ENCODE measurements at places on chromosomes 12 and 14.

DNA sequence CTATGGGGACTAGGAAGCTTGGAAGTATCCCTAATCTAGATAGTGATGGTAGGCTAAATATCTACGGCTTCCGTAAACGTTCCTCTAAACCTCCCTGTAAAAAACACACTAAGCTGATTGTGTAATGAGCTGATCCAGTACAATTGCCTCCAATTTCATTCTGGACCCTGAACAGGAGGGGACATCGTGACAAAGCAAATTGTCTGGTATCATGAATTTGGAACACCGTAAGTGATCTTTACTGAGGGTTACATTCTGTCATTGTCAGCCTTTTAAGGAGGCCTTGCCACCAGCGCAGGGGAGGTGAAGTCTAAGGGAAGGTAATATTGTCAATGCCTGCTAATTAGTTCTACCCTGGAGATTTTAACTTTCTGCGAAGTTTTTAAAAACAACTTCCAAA, 487 bp upstream of the MGST1 start:
- DNase-seq = no peak

DNA sequence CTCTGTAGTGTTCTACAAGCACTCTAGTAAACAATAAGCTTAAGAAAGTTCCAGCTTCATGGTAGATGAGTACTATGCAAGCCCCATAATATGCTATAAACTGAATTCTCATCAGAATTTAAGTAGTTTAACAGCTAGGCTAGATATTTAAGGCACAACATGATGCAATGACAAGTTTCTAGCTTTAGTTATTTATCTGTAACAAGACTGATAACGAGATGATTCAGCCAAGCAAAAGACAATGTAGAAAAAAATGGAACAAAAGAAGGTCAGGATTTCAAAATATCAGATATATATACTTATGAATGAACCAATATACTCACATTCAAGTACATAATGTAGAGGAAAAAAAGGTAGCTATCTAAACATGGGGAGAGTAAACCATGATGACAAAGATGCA, 61.0 kb upstream of the RERGL start:
- DNase-seq = no peak

GRCh38 chr12:68959891-68960464, 27.0 kb upstream of the CPM start:
- no peak for DNase-seq

GRCh38 chr12:89235189-89235993, 116.9 kb downstream of the DUSP6 start:
- DNase-seq = no peak

- no peak for DNase-seq
Observed at GRCh38 chr12:2640709-2641108, 154.1 kb upstream of the FKBP4 start.

DNA sequence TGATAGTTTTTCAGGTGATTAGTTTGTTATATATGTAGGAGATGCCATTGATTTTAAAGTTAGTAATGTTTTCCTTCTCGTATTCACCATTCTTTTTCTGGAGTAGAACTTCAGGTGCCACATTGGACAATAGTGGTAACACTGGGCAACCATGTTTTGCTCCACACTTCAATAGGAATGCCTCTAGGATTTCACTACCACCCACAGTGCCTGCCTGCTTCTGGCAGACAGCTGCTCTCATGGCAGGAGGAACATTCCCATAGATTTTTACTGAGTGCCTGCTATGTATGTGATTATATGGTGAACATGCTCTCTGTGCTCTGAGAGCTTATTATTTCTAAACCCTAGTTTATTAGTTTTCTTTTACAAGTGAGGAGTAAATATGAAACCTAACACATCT, 53.7 kb downstream of the GCH1 start:
- no peak for DNase-seq

DNA sequence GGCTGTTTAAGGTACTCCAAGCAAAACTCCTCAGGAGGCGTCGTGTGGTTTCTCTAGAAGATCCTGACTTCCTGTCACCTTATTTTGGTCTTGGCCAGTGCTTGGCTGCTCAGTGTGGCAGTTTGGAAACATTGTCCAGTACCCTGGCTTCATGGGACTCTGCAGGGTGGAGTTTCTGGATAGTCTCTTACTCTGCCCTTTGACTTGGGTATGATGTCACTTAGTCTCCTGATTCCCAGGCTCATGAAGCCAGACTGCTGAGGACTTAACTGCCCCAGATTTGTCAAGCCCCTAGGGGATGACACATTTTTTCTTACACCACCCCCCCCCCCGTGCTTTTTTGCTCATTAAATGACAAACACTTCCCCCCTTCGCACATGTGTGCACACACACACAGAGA, 82.7 kb downstream of the ADCK1 start:
- no peak for DNase-seq

- peak; percentile 76 for DNase-seq
Observed at GRCh38 chr12:112777387-112778310, 13.9 kb upstream of the RPH3A start.

DNA sequence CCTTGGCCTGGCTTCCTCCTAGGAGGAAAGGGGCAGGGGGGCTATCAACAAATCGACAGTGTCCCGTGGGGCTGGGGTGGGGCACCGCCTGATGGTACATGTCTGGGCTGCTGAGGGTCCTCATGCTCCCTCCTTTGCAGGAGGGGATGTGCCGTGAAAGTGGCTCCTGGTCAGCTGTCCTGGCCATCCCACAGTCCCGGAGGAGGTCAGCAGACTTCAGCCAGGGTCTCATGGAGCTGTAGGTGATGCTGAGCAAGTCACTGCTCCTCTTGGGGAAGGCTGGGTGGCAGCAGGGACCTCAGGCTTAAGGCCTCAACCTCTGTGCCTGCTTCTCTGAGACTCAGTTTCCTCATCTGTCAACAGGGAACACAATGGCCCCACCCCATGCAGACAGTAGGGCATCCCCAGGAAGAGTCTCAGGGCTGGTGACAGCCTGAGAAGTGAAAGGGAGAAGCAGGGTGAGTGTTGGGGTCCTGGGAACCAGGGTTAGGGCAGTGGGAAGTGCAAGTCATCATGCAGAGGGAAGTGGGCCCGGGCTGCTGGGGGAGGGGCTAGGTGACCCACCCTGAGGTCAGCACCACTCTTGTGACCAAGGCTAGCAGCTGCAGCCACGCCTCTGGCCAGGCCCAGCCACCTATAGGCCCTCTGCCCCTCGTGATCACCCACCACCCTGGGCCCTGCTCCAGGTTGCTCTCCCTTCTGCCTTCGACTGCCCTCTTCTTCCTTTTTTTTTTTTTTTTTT, 4.4 kb upstream of the TNFAIP2 start:
- DNase-seq = no peak

DNA sequence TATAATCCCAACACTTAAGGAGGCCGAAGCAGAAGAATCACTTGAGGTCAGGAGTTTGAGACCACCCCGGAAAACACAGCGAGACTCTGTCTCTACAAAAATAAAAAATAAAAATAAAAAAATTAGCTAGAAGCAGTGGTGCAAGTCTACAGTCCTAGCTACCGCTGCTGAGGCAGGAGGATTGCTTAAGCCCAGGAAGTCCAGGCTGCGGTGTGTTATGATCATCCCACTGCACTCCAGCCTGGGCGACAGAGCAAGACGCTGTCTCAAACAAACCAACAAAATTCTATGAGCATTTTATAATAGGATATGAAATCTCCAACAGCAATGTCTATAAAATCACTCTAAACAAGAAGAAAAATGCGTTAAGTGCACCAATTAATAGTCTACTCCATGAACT, 75.3 kb downstream of the PPP1R12A start:
- DNase-seq = no peak

- DNase-seq = no peak
Observed at GRCh38 chr12:32548691-32549281, 130.3 kb upstream of the DNM1L start.

DNA sequence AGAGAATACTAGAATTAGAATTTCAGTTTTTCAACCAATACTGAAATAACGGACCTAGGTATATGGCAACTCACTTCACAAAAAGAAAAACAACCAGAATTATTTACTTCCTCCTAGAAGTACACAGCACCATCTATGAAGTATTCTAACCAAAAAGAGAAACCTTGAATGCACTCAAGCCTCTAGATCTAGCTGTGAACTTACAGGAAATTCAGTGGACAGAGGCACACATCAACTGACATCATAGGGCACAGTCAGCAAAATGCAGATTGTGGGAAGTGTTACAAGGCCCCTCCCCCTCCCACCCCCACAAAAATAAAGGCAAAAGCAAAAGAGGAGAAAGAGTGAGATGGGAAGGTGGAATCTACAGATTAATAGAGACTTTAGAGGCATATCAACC, 102.4 kb downstream of the TMTC1 start:
- DNase-seq = no peak

DNA sequence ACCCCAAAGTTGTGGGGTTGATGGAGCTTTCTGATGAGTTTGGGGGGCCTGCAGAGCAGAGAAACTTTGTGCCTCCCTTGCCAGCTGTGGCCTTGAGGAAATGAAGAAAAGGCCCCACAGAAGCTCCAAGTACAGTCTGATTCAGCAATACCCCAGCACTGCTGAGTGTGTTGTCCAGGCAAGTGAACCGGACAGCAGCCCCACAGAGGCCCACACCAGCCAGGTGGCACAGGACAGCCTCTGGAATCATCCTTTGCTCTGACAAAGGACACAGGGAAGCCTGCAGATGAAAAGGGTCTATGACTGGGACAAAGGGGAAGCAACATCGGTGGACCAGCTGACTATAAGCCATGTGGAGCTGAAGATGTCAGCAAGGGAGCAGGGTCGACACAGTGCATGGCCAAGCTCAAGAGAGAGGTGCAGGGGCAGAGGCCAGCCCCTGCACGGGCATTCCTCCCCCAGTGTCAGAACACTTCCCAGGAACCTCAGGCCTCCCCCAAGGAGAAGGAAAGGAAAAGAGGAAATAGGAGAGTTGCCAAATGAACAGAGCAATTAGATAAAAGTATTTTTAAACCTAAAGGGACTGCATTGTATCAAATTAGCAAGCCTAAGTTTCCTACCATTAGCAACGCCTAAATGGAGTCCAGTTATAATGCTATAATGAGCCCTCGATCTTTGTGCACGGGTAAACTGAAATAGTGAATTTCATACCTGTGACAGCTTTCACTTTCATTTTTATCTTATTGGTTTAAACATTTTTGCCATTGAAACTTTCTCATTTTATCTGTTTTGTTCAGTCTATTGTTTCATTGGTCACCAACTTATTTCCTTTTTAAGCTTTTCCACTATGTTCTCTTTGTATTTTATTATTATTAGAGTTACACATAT, 46.3 kb upstream of the PTGDR start:
- DNase-seq = no peak

DNA sequence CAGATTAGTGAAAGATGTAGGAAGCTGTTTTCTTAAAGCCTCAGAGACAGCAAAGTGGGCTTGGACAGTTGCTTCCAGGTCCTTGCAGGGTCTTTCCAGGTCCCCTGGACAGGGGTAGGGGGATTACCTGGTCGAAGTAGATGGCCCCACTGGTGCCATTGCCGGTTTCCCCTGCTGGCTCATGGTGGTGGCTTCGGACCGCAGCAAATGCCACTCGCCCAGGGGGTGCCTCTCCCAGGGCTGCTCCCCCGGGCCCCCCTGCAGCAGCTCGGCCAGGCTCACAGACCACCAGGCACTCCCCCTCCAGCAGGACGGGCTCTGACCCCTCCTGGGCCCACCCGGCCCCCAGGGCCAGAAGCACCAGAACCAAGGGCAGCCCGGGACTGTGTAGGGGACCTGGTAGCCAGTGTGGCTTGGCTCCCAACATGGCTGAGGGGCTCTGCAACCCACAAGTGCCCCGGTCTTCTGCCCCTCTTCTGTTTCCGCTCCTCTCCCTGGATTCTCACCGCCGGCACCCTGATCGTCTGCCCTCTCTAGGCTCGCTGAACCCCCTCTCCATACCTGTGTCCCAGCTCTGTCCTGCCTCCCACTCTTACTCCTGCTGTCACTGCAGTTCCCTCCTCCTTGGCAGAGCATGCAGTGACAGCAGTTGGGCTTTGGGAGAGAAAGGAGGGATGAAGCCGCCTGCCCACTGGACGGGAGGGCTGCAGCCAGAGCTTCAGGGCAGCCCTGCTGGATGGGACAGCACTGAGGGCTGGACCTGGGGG, 657 bp downstream of the CBLN3 start:
- no peak for DNase-seq

- no peak for DNase-seq
Observed at GRCh38 chr12:47164724-47165439, 85.1 kb upstream of the AMIGO2 start.

DNA sequence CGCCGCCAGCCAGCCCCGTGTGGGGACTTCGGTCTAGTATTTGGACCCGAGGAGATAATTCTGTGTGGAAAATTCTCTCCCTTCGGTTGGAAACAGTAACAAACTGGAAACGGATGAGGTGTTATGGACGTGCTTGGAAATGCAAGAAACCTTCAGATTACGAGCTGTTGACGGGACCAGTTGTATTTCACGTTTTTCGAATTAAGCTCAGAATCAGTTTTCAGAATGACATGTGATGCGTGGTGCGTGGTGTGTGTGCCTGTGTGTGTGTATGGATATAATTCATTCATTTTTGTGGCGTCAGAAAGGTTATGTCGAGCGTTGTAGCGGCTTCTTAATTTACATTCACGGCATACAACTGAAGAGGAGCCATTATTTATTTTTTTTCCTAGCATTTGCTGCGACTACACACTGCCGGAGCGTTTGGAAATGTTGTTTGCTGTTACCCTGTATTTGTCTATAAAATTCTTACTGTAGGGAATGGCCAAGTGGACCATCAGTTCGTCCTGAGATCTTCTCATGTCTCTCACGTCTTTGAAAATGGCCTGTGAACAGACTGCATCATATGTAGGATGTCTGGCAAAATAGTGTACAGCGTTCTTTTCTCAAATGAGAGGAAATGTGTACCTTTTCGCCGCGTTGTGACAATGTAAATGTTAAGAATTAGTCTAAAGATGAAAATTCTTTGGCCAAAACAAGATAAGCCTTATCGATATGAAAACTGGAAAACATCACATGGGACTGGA, 1.3 kb downstream of the TRAF3 start:
- DNase-seq = no peak

DNA sequence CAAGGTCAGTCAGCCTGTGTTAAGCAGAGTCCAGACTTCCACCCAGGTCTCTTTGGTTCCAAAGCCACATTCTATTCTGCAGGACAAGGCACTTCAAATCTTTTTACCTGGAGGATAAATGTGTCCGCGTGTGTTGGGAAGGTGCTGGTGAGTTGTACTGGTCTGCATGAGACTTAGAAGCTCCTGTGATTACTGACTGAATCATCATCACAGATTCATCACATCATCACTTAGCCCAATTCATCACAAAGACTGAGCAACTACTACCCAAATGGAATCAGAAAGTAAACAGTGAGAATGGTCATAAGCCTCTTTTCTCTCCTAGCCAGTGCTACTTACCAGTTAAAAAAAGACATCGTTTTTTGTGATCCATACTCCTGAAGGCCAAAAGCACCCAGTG, 5.3 kb downstream of the SLC15A5 start:
- no peak for DNase-seq

GRCh38 chr12:56299308-56299852, 750 bp downstream of the CS start:
- DNase-seq = no peak

DNA sequence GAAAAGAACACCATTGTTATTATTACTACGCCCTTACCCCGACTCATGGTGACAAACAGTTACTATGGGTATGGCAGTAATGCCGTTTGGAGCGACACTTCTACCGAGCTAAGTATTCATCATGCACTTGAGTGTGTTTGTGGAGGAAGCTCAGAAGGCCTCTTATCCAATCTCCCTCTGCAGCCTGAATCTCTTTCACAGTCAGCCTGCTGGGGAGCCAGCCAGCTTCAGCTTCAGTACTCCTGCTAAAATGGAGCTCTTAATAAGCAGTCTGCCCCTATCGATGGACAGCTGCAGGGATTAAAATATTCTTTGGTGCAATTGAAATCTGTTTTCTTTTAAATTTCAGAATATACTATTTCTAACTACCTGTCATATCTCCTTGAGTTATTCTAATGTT, 24.7 kb upstream of the ATP5MC2 start:
- no peak for DNase-seq

GRCh38 chr12:108332791-108333382, 6.2 kb downstream of the CMKLR1 start:
- no peak for DNase-seq

Measured in COR-L47 (cell line).